ENCODE measurements at places on chromosomes 4 and X.

DNA sequence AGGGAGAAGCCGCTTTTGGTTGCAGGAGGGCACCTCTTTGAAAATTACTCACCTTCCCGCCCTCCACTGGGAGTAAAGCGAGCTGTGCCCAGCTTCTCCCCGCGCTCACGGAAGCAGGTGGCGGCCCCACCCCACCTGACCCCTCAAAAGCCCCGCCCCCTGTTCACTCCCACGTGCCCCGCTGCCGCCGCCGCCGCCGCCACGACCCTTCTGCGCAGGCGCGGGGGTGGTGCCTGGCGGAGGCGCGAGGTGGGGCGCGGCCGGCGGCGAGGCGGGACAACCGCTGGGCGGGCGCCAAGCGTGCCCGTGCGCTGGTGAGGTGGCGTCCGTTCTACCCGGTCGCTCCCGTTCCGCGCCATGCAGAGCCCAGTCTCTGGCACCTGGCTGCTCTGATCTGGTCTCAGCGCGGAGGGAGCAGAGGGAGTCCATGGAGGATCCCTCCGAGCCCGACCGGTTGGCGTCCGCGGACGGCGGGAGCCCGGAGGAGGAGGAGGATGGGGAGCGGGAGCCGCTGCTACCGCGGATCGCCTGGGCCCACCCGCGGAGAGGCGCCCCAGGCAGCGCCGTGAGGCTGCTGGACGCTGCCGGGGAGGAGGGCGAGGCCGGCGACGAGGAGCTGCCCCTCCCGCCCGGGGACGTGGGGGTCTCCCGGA lies at the start of gene PI4K2B:
Gene PI4K2B (plus strand): TSS at position 297 of the 653 bp plus-strand sequence. CDS start 131 bp downstream, at position 428.
- no peak for DNase-seq

DNA sequence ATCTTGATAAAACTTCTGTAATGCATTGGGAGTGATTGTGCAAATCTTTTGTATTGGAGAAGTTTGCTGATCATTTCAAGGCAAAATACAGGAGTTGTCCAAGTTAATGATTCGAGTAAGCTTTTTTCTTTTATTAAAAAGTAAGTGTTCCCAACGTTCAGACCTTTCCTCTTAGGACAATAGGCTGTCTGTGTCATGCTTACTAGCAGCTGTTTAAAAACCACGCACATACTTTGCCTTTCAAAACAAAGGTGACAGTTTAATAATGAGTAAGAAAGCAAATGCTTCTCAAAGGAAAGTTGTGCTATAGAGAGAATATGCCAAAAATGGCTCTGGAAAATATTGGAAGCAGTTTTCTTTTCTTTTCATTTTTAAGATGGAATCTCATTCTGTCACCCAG lies 11.2 kb downstream of the TRAPPC11 start:
- DNase-seq: no peak

DNA sequence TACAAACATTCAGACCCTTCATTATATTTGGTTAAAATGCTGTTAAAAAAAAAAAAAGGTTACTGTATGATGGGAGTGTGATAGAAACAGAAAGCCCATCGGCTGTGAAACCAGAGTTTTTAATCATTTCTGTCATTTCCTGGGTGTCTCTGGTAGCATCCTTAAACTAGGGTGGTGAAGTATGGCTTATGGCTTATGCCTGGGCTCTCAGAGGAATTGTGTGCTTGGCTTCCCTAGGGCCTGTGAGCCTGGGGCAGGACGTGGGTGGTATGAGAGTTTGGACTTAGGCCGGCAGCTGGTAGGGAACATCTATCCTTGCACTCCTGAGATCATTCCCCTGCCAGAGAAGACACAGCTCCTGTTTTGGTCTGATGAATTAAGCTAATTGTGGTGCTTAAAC lies 52.2 kb downstream of the DCUN1D4 start:
- no peak for DNase-seq

GRCh38 chr4:39469429-39470077 lies 10.7 kb downstream of the LIAS start:
- DNase-seq: peak; percentile 67

Measured in AG04449 (cell line).